Left renal pelvis (tissue), 4 donors: ENCODE measurements at places on chromosomes 12 and 14. TPM values are rescaled to one million over a fixed set of nuclear protein-coding genes. Genes with fewer than 3 reads are reported as not detected.

DNA sequence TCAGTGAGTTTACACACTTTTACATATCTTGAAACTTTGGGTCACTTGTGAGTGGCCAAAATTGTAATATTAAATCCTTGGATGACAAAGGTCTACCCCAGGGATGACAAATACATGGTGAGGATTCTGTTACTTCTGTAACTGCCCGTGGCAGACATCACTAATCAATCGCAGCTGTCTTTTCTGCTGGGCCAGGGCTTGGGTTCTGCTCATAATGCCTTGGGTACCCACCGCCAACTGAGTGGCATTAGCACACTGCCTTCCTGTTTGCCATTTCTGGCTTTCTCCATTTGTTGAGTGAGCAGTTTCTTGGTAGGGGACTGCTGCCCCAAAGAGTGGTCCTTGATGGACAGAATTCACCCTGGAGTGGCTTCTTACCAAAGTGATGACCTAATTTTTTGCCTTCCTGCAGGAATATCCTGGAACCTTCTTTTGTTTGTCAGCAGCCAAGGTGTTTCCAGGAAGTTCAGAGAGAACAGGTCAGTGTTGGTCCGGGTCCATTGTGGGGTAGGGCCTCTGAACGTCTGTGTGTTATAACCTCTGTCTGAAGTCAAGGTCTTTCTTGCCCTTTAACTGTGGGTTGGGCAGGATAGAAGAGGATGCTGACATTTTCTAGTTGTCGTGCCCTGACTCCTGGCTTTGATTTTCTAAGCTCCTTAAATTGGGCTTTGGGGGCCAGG lies 6.2 kb downstream of the TSPAN9 start:
- DNase-seq = no peak

- DNase-seq = peak; percentile 31
These were observed 583 bp downstream of the CPNE8 start for GRCh38 chr12:38904537-38905479.

DNA sequence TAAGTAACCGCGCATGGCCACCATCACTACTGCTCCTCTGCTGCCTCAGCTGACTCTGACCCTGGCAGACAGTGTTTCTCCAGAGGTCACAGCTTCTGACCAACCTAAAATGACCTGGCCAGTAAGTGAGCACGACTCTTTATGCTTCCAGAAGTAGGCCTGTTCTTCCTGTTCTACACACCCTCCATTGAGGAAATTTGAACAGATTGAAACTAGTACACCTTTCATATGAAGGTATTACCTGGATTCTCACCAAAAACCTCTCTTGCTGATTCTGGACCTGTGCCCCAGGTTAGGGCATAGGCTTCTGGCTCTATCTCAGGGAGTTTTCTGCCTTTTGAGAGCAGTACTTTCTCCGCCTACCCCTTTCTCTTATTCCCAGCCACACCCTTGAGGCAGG lies 178.4 kb upstream of the FRMD6 start:
- no peak for DNase-seq

DNA sequence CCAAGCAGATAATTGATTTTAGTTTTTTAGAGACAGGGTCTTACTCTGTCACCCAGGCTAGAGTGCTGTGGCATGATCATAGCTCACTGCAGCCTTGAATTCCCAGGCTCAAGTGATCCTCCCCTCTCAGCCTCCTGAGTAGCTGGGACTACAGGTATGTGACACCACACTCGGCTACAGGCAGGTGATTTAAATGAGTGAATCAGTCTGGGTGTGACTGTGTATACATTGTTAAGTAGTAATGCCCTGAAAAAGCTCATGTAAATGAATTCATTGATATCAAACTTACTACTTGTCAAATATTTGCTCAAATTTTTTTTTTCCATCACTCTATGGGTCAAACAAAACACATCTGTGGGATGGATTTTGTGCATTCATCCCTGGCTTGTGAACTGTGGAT lies 6.3 kb upstream of the USP44 start:
- no peak for DNase-seq

The ASCL1 gene
- polyA plus RNA-seq = not detected

The TCL1B gene
- polyA plus RNA-seq = 0.38 TPM

The PRIMA1 gene
- polyA plus RNA-seq = 2.2 TPM
